ENCODE measurements at places on chromosomes 2 and 18.

GRCh38 chr18:51195451-51196117, 1.9 kb downstream of the MEX3C start:
- no peak for DNase-seq

- DNase-seq, result no peak
Observed at GRCh38 chr18:45201489-45201888, 413.8 kb upstream of the SLC14A2 start.

- DNase-seq, result no peak
Observed at GRCh38 chr2:149061133-149061745, 22.7 kb downstream of the LYPD6B start.

DNA sequence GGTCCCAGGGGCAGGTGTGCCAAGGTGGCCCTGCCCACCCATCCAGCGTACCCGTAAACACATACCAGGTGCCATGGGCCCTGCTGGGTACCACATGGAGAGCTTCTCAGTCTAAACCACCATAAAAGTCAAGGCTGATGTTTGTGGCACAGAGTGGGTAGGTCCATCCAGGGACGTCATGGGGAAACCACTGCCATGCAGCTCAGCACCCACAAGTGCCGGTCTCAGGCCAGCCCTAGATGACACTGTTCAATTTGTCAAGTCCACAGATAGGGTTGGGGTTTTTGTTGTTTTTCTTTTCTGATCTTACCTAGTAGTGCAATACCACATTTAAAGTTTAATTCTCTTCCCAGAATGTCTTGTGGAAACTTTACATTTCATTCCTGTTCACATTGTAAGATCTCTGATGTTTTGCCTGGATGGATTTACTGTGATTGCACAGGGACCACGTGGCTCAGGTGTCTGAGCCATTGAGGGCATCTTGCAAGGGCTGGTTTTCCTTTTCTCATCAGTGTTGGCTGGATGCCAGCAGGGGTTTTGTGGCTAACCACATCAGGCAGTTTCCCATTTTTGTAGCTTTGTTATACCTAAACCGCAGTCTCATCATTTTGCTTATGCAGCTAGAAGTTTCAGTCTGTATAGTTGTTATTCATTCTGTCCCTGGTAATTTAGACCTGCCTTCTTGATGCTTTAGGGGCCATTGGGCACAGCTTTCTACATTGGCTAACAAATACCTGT, 64.7 kb downstream of the STK25 start:
- DNase-seq, result no peak

Measured in AG09309 (cell line).